Epithelial cell of proximal tubule (primary cell): ENCODE measurements at places on chromosomes 2 and 18. TPM values are rescaled to one million over a fixed set of nuclear protein-coding genes. Genes with fewer than 3 reads are reported as not detected.

The POTEC gene
- total RNA-seq = not detected in 2 replicates

The SKOR2 gene
- total RNA-seq = not detected in 2 replicates

The ANKRD36B gene
- total RNA-seq = 5.9 and 8.7 TPM in 2 replicates

The ACVR2A gene
- total RNA-seq = 3.0 and 6.5 TPM in 2 replicates

The DTNA gene
- total RNA-seq = 7.5 and 15.2 TPM in 2 replicates

The CD8B2 gene
- 0.29 TPM in 1 of 2 replicates, not detected in the other for total RNA-seq

The SIX3 gene
- not detected in 2 replicates for total RNA-seq

The HTR2B gene
- not detected in 2 replicates for total RNA-seq

The CRYGD gene
- total RNA-seq = not detected in 2 replicates

The TRIM43 gene
- not detected in 2 replicates for total RNA-seq

The RND3 gene
- total RNA-seq = 51.8 and 59.1 TPM in 2 replicates

The MLPH gene
- total RNA-seq = 35.4 and 36.0 TPM in 2 replicates

The GAD1 gene
- total RNA-seq = 0.36 and 5.6 TPM in 2 replicates

The ABHD1 gene
- total RNA-seq = not detected in 2 replicates

The ZCCHC2 gene
- total RNA-seq = 10.3 and 14.8 TPM in 2 replicates

The KCNG3 gene
- not detected in 2 replicates for total RNA-seq

The RIT2 gene
- not detected in 2 replicates for total RNA-seq

The ASAP2 gene
- 27.3 and 33.0 TPM in 2 replicates for total RNA-seq

The ERBB4 gene
- total RNA-seq = 1.4 and 2.2 TPM in 2 replicates

The ZNF385B gene
- total RNA-seq = under 0.01 and 0.69 TPM in 2 replicates

The ACTG2 gene
- total RNA-seq = not detected in 2 replicates

The LYG2 gene
- not detected in 2 replicates for total RNA-seq

The CNDP1 gene
- not detected in 2 replicates for total RNA-seq

The SPR gene
- total RNA-seq = 26.2 and 29.5 TPM in 2 replicates

The KLHL14 gene
- 2.9 and 3.0 TPM in 2 replicates for total RNA-seq

The NCKAP5 gene
- total RNA-seq = 0.58 and 0.69 TPM in 2 replicates

The SEMA4C gene
- total RNA-seq = 34.4 and 35.3 TPM in 2 replicates

The ZC3H8 gene
- total RNA-seq = 3.7 and 4.5 TPM in 2 replicates

The UBE2F gene
- total RNA-seq = 54.8 and 85.5 TPM in 2 replicates

The XRCC5 gene
- total RNA-seq = 358 and 360 TPM in 2 replicates

The WNT10A gene
- total RNA-seq = 1.2 and 2.2 TPM in 2 replicates

The RAB6D gene
- total RNA-seq = not detected in 2 replicates
